Central memory CD4-positive, alpha-beta T cell (primary cell): ENCODE measurements at places on chromosomes 6 and 20.

DNA sequence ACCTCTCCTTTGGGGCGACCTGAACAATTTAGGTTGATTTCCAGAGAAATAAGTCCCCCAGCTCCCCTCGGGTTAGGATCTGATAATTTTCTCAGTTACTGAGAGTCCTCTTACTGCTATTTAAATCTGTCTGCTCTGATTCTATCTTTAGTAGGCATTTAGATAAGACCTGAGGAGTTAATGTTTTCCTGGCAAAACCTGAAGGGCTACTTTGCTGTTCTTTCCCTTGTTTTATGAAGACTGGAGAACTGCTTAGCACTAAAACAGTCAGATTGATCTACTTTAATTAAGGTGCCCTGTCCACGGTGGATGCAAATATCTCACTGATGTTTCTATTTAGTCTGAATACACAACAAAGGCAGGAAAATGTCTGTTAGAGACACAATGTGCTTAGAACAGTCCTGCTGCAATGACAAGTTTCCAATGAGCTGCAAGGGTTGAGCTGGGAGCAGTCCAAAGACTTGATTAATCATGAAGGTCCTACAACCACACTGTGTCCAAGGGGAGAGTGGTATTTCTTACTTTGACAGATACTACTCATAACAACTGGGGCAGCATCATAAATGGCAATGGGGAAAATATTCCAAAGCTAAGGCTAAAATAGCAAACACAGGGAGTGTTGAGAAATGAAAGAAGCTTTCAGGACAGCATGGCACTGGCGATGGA, 15.7 kb downstream of the ADTRP start:
- no peak for DNase-seq

GRCh38 chr20:59074456-59074855, 31.9 kb upstream of the PRELID3B start:
- DNase-seq, result no peak

DNA sequence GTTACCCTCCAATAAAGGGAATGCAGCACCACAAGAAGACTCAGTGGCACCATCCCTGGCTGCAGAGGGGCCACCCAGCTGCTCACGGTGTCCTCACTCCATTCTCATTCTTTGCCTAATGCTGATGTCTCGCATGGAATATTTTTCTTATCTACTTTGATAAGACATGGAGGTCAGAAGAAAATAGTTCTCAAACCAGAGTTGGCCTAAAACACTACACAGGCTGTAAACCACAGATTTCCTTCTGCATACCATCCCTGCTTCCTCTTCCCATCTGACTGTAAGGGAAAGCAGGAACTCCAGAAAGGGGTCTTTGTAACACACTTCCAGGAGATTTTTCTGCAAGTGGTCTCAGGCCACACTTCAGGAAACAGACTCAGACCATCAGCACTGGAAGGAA, 43.1 kb upstream of the CD93 start:
- no peak for DNase-seq

GRCh38 chr6:106747139-106747538, 117.8 kb downstream of the QRSL1 start:
- DNase-seq, result no peak

- no peak for DNase-seq
These were observed 8.1 kb downstream of the CCR6 start for GRCh38 chr6:167130712-167131684.
